ENCODE measurements at places on chromosomes 4 and X.

- no peak for DNase-seq
These were observed 240.3 kb upstream of the GPC4 start for GRCh38 chrX:133655275-133656265.

- DNase-seq: no peak
These were observed 11.2 kb upstream of the CCNG2 start for GRCh38 chr4:77145842-77146185.

DNA sequence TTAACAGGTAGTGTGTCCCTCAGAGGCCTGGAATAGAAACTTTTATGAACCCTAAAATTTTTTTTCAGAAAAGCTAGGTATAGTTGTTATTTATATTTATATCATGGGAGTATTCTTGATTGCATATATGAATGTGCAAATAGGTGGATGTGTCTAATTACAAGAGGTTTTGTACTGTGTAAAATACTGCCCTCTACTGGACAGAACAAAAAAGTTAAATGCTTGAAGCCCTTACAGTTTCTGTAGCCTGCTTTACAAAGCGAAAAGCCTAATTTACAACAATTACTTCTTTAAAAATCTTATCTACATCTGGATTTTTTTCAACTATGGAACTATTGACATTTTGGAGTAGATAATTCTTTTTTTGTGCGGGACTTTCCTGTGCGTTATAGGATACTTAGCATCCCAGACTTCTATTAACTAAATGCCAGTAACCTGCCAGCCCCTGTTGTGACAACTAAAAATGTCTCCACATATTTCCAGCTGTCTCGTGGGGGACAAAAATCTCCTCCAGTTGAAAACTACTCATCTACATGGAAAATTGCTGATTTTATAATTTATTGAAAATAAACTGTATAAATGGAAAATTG, 35.1 kb downstream of the ENPEP start:
- no peak for DNase-seq

DNA sequence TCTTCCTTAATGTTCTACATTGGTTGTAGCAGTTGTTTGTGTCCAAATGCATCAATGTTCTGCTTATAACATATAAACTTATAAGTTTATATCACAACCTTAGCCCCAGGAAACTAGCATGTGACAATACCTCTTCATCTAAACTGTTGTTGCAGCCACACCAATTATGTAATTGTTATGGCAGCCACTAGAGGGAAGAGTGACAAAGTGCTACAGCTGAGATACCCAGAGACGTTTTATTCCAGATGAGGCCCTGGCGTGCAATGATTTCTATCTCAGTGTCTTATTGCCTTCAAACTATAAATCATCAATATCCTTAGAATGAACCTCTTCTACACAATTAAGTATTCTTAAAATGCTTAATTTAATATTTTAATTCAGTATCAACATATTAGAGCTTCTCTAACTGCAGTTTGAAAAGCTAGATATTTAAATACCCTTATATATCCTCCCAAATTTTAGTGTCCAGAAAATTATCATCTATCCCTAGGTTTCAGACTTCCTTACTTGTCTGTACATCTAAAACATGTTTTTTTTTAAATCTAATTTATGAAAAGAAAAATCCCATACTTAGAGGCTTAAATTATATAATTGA, 171.6 kb downstream of the PCDH10 start:
- no peak for DNase-seq

DNA sequence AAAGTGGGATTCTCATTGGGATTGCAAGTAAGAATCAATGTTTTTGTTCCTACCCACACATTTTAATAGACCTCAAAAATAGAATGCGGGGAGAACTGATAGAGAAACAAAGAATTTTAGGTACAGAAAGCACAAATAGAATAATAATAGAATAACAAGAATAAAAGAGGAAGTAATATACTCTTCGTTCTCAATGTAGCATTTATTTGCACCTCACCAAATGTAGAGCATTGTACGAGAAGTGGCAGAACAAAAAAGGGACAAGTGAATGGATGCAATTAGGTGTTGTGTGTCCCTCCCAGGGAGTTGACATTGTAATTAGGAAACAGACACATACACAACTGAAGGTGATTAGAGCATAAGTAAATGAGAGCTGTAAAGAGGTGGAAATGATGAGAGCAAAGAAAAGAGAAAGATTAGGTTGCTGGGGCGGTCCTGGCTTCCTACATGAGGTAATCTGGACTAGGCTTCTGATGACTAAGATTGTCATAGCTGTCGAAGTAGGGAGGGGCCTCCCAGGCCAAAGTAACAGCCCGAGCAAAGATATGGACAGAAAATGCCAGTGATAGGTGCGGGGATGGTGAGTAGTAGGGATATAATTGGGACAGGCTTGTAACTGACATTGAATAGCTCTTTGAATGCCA, 10.4 kb downstream of the RAB9A start:
- no peak for DNase-seq
